ENCODE measurements at places on chromosomes 4 and X.

- no peak for DNase-seq
These were observed 42.7 kb downstream of the LHFPL1 start for GRCh38 chrX:112636951-112637581.

DNA sequence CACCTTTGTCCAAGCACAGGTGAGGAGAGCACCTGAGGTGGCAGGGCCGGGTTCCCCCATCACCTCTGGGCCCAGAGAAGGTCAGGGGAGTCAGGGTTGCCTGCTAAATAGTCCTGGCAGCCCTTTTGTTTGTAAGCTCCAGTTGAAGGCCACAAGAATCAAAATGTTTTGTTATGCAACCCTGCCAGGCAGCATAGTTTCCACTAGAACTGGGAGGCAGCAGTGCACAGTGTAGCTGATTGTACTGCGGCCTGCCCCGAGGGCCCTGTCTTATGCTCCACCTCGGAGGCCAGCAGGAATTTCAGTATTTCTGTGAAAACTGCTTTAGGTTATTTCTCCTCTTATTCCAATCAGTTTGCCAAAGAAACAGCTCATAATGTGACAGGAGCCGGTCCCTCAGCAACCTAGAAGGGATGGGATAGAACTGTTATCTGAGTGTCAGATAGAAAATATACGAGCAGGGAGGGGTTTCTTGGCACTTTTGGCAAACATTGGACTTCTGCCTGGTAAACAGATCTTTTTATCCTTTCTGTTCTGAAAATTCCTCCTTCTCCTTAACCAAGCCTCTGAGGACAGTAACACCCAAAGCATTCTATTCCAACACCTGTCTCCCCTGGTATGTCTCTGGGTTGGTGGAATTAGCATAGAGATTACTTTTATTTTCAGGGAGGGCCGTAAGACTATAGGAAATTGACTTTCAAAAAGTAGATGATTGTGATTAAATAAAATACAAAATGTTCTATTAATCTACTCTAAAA, 93.6 kb downstream of the LNX1 start:
- DNase-seq, result no peak

GRCh38 chr4:147453561-147454141, 27.2 kb upstream of the EDNRA start:
- no peak for DNase-seq

- DNase-seq, result no peak
These were observed 36.5 kb downstream of the TMPRSS11B start for GRCh38 chr4:68209003-68209402.

DNA sequence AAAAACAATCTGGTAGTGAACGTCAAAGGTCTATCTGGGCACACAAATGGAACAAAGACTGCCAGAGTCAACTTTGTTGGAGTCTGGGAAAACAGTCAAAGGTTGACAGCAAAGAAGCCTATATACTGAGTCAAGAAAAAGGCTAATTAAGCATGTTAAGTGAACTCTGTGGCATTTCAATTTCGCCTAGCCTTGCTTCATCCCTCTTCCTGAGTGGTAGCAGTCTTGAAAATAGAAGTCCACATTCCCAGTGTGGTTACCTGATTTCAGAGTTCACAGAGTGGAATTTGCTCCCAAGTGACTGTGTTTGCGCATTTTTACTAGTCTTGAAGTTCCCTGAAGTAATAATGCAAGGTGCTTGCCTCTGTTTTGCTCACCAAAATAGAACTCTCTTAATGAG, 760.0 kb downstream of the FSTL5 start:
- DNase-seq, result no peak

DNA sequence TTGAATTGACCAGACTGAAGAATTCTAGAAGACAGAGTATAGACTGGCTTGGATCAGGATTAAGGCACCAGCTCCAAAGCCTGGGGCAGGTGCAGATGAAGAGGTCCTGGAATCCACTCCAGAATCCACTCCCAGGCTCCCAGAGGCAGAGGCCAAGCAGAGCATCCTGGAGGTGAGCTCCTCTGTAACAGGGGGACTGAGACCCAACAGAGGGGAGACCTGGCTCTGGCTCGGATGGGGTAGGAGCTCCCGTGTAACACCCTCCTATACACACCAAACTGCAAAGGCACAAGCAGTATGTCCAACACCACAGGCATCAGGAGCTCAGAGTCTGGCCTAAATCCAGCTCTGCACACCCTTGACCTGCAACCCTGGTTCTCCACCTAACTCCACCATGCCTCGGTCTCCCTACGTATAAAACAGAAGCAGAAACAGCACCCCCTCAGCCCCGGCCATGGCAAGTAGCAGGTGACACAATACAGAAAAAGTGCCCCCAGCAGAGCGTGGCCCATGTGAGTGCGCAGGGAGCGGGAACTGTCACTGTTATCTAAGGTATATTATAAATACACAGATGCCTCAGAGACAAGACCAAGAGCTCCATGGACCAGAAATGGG, 14.9 kb downstream of the RNF212 start:
- no peak for DNase-seq

DNA sequence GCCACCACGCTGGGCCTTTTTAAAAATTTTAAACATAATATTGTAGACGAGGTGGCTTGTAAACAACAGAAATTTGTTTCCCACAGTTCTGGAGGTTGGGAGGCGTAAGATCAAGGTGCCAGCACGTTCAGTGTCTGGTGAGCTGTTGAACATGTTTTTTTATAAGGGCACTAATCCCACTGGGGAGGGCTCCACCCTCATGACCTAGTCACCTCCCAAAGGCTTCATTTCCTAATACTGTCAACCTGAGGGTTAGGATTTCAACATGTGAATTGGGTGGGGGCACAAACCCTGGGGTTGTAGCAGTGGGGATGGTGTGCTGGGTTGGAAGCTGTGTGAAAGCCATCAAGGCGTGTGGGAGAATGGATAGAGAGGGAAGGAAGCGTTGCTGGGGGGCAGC, 27.6 kb downstream of the TBC1D14 start:
- no peak for DNase-seq

- DNase-seq, result no peak
These were observed 106.3 kb downstream of the USP46 start for GRCh38 chr4:52552778-52553177.

GRCh38 chr4:80685214-80685613, 345.3 kb upstream of the BMP3 start:
- DNase-seq, result no peak

GRCh38 chr4:106116025-106116424, 200.0 kb downstream of the TBCK start:
- DNase-seq, result no peak

DNA sequence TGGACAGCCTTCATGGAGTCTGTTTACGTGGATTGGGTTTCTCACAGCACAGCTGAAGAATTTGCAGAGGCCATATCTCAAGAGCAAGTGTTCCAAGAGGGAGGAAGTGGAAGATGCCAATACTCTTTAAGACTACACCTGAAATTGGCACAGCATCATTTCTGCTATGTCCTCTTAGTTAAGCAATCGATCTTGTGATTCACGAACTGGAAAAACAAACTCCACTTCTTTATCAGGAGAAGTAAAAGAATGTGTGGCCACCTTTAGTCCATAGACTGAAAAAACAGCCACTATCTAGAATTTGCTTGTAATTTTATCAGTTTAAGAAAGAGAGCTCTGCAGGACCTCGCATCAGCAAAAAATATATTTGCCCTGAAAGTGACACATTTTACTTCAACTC, 473.1 kb upstream of the ATOH1 start:
- DNase-seq, result no peak

DNA sequence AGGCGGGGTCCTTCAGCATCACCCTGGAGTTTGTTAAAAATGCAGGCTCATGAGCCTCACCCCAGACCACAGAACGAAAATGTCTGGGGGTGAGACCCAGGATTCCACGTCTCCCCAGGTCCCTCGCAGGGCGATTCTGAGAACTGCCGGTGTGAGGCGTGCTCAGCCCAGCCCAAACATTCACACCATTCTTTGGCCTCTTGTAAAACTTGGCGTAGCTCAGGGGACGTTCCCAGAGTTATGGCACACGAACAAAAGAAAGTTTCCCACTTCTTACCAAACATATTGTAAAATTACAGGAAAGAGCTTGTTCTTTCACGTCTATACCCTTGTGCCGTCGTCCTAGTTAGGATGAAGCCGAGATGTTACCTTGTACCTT, 12.9 kb downstream of the CD99 start:
- no peak for DNase-seq

DNA sequence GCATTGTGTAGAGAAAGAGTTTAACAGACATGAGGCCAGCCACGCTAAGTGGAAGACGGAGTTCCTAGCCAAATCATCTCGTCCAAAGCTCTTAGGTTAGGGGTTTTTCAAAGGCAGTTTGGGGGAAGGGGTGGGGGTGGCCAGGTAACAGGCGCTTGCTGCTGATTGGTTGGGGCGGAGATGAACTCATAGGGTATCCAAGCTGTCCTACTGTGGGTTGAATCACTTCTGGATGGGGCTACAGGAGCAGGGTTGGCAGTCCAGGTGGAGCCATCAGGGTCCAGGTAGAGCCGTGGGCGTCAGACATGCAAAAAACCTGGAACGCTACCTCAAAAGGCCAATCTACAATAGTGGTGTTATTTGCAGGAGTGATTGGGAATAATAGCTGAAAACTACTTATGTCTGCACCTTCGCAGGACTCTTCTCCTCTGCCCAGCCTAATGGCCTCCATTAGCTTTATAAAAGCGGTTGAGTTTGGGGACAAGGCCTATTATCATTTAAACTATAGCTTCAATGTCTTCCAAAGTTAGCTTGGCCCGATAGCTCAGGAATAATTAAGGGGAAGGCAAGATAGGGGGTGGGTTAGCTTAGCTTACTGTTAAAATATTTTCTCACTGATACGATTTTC, 579.6 kb downstream of the NLGN4X start:
- no peak for DNase-seq

GRCh38 chr4:1192091-1192492, 19.7 kb upstream of the SPON2 start:
- DNase-seq, result no peak

DNA sequence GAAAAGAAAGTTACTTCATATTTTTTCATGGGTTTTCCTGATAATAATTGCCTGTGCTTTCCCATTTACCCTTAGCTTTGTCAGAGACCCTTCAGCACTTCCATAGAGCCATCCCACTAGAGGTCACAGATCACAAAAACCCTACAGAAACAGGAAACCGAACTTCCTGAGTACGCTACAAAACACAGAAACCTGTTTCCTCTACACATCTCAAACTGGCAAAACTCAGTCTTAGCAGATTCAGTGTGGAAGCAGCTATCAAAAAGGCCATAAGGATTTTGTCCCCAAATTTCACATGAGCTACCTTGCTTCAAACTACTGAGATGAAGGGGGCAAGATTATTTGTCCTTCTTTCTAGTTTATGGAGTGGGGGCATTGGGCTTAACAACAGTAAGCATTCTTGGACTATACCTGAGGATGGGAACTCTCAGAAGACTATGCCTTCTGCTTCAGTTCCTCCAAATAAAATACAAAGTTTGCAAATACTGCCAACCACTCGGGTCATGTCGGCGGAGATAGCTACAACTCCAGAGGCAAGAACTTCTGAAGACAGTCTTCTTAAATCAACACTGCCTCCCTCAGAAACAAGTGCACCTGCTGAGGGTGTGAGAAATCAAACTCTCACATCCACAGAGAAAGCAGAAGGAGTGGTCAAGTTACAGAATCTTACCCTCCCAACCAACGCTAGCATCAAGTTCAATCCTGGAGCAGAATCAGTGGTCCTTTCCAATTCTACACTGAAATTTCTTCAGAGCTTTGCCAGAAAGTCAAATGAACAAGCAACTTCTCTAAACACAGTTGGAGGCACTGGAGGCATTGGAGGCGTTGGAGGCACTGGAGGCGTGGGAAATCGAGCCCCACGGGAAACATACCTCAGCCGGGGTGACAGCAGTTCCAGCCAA, at the start of gene MMRN1:
Gene MMRN1 (plus strand): TSS at position 206 of the 902 bp plus-strand sequence. CDS start 118 bp downstream, at position 324.
- DNase-seq, result peak; percentile 70

GRCh38 chr4:109171070-109171469, 131.4 kb downstream of the COL25A1 start:
- DNase-seq, result no peak

GRCh38 chrX:148662014-148662413, 161.6 kb downstream of the AFF2 start:
- DNase-seq, result no peak

DNA sequence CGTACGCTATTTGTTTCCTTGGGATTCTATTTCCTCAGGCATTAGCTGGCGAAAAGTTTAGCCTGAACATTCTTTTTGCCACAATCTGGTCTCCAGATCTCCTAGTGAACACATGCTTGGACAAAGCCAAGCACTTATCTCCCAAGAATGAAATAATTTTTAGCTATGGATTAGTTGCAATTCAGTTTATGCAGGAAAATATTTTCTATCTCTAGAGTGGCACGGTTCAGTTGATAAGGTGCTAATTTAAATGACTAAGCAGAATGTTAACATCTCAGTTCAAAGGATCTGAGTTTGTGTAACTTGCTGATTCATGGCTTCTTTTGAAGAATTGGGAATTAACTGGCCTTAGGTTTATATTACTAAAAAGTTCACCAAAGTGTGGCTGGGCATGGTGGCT, 58.1 kb upstream of the JADE1 start:
- no peak for DNase-seq

GRCh38 chr4:83112231-83112630, 2.3 kb downstream of the PLAC8 start:
- DNase-seq, result peak; percentile 79

DNA sequence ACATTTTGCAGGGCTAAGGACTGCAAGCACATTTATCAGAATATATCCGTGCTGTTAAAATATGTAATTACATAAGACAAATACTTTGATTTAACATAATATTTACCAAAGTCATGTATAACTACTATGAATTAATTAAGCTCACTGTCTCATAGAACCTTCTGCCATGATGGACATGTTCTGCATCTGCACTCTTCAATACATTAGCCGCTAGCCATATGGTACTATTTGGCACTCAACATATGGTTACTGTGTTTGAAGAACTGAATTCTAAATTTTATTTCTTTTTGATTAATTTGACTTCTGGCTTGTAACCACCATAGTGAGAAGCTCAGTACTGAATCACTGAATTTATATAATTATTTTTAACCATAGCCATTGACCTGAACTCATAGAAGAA, 427.0 kb upstream of the TRAM1L1 start:
- no peak for DNase-seq

GRCh38 chr4:17030543-17030942, 132.1 kb upstream of the LDB2 start:
- no peak for DNase-seq

- DNase-seq, result no peak
These were observed 27.9 kb downstream of the SLC4A4 start for GRCh38 chr4:71366766-71367165.

DNA sequence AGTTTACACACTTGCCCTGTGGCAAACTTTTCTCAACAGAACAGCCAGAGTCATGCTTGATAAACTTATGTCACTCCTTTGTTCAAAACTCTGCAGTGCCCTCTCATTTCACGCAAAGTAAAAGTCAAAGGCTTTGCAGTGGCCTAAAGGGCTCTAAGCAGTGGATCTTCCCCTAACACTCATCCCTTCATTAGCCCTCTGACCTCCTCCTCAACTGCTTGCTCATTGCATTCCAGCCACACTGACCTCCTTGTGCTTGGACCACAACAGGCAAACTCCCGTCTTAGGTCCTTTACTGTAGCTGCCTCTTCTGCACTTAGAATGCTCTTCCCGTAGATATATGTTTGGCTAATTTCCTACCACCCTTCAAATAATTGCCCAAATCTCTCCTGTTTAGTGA, 5.6 kb downstream of the PRDM5 start:
- DNase-seq, result no peak

Data from activated CD4-positive, alpha-beta T cell treated with anti-CD3 and anti-CD28 coated beads, Interleukin-2, amount 10 ng/mL, durations not matched to agents 24 days and 14 days (primary cell).